ENCODE measurements at places on chromosomes 2 and 18.

DNA sequence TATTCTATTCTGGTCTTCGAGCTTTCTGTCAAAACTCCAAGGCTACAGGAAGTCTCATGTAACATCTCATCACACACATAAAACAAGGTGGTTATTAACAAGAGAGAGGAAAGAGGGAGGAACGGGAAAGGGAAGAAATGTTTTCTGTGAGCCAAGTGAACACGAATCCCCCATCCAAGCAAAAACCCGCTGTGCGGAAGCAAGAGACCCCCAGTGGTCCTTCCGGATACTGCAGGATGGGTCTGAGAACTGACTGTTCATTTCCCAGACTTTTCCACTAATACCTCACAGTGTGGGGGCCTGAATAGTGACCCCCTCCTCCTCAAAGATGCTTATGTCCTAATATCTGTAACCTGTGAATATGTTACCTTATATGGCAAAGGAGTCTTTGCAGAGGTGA is 19.0 kb upstream of the DIPK1C start:
- peak; percentile 12 for DNase-seq

- DNase-seq, result peak; percentile 72
Observed at GRCh38 chr2:37085731-37086147, 1.4 kb downstream of the GPATCH11 start.

DNA sequence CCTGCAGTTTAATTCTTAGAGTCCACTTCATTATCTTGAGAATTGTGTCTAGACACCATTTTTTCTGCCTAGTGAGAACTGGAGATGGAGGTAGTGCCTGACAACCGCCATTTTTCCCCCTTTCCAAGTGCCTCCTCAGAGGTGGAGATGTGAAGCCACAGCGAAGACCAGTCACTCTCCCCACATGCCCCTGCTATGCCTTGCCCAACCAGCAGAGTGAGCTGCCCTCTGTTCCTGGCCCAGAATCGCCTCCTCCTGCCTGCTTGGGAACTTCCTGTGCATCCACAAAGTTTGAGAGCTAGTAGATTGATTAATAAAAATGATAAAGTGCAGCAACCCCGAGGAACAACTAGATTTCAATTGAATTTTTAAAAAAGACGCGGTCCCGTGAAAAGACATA is 123.3 kb downstream of the CLIP4 start:
- peak; percentile 53 for DNase-seq

- DNase-seq, result no peak
Observed at GRCh38 chr2:42382144-42382543, 21.1 kb upstream of the COX7A2L start.

DNA sequence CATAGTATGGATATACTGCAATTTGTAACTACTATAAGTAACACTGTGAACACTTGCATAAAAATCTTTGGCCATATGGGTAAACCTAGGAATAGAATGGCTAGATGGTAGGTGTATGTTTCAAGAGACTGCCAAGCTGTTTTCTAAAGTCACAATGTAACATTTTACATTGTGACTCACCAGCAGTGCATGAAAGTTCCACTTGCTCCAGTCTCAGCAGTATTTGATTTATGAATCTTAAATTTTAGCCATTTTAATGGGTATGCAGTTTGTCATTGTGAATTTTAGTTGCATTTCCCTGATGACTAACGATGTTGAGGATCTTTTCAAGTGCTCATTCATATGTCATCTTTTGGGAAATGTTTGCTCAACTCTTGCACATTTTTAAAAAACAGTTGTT is 86.1 kb downstream of the FARSB start:
- DNase-seq, result no peak
